Karpas-422 (cell line): ENCODE measurements at places on chromosomes 11 and 22. TPM values are rescaled to one million over a fixed set of nuclear protein-coding genes. Genes with fewer than 3 reads are reported as not detected.

DNA sequence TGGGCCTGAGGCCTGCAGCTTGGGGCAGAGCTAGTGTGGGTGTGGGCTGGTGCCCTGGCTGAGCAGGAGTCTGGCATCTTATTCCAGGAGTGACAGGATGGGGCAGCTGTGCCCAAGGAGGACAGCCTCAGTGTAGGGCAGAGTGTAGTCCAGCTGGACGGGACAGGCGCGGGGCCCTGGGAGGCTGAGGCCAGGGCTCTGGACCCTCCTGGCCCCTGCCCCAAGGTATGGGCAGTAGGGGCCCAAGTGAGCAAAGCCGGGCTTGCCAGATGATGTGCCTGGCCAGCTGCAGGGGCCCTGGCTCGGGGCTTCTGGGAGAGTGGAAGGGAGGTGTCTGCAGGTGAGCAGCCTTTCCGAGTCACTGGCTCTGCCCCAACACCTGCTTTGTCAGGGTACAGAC is 1190.9 kb downstream of the BRD1 start:
- H3K27ac ChIP-seq: no peak overlapping the region
- no peak overlapping the region for H3K4me3 ChIP-seq
- no peak for DNase-seq

- H3K36me3 ChIP-seq: no peaks in the 10 kb centered on the region
- no peaks in the 10 kb centered on the region for H3K27me3 ChIP-seq
- no peak overlapping the region for H3K4me3 ChIP-seq
- H3K4me1 ChIP-seq: peaks cover 8% of the 10 kb centered on the region
These were observed 192.0 kb downstream of the CWF19L2 start for GRCh38 chr11:107265591-107266121.

DNA sequence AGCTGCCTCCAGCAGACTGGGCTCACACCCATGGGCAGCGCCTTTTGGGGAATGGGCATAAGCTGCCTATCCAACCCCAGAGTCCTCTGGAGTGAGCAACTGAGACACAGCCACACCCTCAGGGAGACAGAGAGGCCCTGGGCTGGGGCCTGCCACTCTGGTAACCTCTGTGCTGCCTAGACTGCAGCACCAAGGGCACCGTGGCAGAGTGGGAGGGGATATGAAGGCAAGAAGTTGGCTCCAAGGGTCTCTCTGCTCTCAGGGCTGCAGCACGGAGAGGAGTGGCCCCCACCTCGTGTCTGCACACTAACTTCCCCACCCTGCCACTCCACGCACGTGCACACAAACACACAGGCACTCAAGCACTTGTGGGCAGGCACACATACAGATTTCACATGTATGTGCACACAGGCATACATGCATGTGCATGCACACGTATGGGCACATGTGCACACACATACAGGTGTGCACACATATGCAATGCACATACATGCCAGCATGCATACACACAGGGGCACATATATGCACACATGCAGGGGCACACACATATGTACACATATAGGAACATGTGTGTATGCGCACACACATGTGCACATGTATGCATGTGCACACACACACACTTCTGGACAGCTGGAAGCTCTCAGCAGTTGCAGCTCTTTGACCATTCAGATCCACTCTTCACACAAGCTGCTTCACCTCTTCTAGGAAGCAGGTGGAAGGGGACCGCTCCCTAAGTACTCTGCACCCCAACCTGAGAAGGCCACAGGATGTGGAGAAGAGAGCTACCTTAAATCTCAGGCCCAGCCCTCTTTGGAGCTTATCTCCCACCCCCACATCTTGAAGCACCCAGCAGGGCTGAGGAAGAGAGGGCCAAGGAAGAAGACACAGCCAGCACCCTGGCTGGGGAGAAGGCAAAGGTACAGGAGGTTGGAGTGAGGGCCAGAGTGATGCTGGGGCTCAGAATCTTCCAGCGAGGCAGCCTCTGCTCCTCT is 4.3 kb downstream of the IGSF9B start:
- no peaks in the 10 kb centered on the region for H3K36me3 ChIP-seq
- no peaks in the 10 kb centered on the region for H3K27me3 ChIP-seq
- no peak for DNase-seq
- H3K4me3 ChIP-seq: no peak overlapping the region

Gene OR8B3
- total RNA-seq: not detected in 2 replicates

Gene KRTAP5-2
- not detected in 2 replicates for total RNA-seq
